ENCODE measurements at places on chromosomes 3 and 15.

DNA sequence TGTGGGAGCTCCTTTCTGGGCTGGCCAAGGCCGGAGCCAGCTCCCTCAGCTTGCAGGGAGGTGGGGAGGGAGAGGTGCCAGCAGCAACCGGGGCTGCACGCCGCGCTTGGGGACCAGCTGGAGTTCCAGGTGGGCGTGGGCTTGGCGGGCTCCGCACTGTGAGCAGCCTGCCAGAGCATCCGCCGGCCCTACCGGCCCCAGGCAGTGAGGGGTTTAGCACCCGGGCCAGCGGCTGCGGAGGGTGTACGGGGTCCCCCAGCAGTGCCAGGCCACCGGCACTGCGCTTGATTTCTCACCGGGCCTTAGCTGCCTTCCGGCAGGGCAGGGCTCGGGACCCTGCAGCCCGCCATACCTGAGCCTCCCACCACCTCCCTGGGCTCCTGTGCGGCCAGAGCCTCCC lies 651.0 kb upstream of the ARPP21 start:
- no peak for DNase-seq

GRCh38 chr3:40908612-40909011 lies 290.7 kb upstream of the CTNNB1 start:
- no peak for DNase-seq

- no peak for DNase-seq
Observed at GRCh38 chr3:144626835-144627234, 655.2 kb downstream of the DIPK2A start.

- DNase-seq, result no peak
Observed at GRCh38 chr3:10232137-10232536, 16.1 kb upstream of the TATDN2 start.

All from CD4-positive, alpha-beta T cell treated with Interleukin-2 at 100 ng/mL for 4 hours (primary cell).